GM13977 (cell line): ENCODE measurements at places on chromosomes 2 and 18.
A peak's percentile ranks its signal among the peaks of the same experiment; 100 is the strongest.

DNA sequence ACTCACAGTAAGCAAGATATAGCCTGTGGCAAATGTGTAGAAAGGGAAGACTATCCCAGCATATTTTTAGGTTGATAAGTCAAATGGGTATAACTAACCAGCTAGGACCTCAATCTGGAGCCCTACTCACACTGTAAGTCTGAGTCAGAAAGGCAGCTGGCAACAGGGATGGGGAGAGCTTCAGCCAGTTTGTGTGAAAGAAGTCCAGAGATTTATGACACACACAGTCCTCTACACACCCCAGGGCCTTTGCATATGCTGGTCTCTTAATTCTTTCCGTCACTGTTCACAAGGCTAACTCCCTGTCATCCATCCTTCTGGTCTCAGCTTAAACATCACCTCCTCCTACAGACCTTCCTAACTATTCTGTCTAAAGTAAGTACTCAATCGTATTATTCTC, 5.9 kb upstream of the TCF4 start:
- DNase-seq: no peak

DNA sequence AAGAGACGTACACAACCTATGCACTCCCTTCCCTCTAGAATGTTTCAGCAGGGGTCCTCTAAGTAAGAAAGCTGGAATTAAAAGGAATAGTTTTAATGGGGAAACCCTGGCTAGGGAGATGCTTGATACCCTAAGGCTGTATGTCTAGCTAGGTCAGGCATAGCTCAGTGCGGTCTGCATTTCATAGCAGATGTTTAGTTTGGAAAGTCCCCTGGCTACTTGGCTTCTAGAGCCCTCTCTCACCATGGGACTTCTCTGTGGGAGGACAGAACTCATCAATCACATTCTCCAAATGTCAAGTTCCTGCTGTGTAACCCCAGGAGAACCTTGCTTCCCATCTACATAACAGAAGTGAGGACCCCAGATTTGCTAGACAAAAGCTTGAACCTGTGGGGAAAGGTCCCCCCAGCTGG, 24.1 kb upstream of the ANXA4 start:
- DNase-seq: peak; percentile 49

- DNase-seq: no peak
These were observed 125.5 kb downstream of the EN1 start for GRCh38 chr2:118721817-118722551.

DNA sequence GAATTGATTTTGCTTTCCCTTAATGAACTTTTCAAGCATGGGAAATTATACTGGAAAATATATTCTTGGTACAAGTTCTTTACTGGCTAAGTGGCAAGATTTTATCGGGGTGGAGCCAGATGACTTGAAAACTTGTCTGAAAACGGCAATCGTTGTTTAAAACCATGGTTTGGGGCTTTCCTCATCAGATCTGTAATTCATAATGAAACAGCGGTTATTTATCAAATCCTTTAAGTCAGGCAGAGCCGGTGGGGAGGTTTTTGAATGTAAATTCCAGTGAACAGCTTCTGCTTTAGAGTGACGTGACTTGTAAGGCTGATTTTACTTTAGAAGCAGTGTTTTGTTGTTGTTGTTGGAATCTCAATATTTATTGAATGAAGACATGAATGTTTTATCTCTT, 2.6 kb downstream of the SEC11C start:
- DNase-seq: peak; percentile 61

- DNase-seq: no peak
These were observed 426.7 kb downstream of the SETBP1 start for GRCh38 chr18:45107425-45107824.

DNA sequence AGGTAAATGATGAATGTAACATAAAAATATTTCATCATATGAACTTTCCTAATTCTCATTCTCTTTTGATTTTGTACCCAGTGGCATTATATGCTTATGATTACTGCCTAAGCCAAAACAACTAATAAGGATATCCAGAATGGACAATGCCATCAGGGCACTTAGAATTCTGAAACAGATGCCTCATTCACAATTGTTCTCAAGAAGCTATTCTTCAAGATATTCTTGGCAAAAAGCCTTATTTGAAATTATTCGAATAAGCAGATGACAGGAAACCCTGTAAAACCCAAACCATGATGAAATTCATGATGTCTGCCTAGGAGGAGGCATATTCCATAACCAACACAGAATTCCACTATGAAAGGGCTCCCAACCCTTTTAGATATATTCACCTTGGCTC, 353.2 kb upstream of the TRIB2 start:
- DNase-seq: no peak

- DNase-seq: peak; percentile 52
These were observed 154.5 kb downstream of the AGPS start for GRCh38 chr2:177547122-177547521.
